ENCODE measurements at places on chromosomes 4 and X.

DNA sequence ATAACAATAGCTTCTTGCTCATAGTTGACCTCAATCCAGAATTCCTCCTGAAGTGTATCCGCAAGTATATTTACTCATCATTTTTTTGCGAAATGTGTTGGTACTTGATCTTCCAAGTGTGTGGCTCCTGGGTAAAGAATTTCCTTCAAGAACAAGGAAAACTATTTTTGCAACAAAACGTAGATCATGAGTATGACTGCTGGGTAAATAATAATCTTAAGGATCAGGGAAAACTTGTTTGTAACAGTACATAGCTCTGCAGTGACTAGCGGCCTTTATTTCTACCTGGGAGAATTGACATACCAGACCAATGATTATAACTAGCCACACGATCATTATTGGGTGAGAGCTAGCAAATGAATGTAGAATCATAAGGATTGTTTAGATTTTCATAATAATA, 1311.7 kb downstream of the ARAP2 start:
- DNase-seq, result no peak

- DNase-seq, result no peak
These were observed 4.1 kb upstream of the CSF2RA start for GRCh38 chrX:1264556-1264955.

DNA sequence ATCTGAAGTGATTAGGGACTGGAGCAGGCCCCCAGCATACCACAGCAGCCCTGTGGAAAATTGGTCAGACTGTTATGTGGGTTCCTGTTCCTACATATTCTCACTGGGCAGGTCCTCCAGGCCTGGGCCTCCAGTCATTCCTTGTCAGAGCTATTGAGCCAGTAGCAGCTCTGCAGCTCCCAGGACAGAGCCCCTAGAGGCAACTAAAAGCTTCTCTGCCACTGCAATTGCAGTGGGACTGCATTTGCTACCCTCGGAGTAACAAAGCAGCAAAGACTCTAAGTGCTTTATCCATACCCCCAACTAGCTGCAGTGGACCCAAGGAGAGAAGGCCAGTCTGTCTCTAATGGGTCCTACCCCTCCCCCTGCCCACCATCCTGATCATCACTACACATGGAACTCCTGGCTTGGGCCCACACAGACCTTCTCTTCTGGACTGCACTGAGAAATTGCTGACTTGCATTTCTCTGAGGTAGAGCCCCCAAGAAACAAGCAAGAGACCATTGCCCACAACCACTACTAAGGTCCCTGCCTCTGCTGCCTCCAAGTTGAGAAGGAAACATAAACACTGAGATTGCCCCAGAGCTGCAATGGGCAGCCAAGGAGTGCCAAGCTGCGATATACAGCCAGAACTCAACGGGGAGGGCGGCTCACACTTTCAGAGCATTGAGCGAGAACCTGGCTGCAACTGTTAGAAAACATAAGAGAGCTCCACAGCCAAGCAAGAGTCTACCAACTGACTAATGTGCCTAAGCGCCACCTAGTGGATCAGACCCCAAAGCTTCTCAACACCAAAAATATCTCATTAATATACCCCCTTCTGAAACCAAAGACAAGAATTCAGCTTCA, 738.7 kb upstream of the NDST4 start:
- DNase-seq, result peak; percentile 13

DNA sequence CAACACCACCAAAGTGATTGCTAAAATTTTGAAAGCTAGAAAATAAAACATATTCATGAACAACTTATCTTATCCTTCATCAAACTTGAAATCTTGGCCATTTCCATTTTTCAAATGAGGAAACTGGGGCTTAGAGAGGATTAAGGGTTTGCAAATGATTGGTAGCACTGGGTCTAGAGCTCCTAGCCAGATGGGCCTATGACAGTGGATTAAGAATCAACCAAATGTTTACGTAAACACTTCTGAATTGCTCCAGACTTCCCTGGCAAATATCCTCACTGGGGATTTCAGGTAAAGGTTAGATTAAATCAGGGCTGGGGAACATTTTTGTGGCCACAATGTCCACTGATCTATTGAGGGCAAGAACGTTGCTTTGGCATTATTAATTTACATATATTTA, 241.2 kb downstream of the ANK2 start:
- no peak for DNase-seq

- peak; percentile 25 for DNase-seq
These were observed 58.1 kb upstream of the BCOR start for GRCh38 chrX:40155589-40156469.

- no peak for DNase-seq
These were observed 289.7 kb downstream of the TRIML1 start for GRCh38 chr4:188428935-188429334.

GRCh38 chr4:172881645-172882044, 287.0 kb upstream of the GALNT7 start:
- DNase-seq, result no peak

DNA sequence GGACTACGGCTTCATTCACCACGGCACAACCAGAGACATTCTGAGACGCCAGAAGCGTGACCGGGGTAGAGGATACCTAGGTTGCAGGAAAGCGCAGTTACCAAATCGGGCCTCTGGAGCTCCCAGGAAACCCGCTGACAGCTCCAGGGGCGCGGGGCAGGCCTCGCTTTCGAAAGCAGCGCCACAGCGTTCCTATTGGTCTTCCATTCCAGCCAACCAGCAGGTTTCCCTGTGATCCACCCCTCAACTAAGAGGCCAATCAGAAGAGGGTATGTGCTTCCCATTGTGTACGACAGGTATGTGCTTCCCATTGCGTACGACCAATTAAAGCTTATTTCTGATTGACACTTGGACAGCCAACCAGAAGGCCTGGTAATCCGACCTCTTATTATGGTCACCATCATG, 14.9 kb downstream of the SNX12 start:
- DNase-seq, result no peak

- DNase-seq, result no peak
These were observed 20.4 kb upstream of the TLR2 start for GRCh38 chr4:153663667-153664066.

DNA sequence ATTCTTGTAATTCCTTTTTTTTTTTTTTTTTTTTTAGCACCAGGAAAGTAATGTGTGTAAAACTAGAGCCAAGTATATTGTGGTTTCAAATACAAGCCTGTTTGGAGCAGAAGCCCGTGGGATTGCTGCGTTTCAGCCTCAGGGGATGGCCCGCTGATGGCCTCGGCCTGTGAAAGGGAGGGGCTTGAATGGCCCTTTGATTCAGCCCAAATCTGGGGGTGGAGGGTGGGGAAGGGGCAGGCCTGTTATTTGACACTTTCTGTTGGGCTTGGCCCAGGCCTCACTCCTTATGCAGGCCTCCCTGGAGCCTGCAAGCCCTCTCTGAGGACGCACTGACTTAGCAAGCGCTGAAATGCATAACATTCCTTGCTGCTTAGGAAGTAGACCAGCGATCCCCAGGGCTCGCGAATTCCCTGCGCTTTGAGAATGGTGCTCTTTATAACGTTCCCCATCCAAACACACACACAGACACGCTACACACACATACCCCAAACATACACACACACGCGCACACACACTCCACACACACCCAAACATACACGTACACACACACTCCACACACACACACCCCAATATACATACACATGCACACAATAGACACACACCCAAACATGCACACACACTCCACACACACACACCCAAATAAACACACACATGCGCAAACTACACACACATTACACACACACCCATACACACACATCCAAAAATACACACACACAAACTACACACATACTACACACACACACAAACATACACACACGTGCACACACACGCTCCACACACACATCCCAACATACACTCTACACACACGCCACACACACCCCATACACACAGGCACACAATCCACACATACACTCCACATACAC, 29.6 kb downstream of the TLR10 start:
- no peak for DNase-seq

DNA sequence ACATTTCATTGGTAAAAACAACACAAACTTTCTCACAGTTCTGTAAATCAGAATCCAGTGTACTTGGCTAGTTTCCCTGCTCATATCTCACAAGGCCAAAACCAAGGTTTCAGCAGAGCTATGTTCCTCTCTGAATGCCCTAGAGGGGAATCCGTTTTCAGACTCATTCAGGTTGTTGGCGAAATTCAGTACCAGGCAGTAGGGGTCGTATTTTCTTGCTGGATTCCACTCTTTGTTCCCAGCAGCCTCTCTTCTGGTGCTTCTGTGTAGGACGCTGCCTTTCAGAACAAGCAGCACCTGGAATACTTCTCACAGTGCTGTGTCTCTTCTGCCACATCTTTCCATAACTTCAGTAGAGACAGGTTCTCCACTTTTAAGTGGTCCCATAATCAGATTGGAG, 351.9 kb downstream of the PCDH18 start:
- no peak for DNase-seq

DNA sequence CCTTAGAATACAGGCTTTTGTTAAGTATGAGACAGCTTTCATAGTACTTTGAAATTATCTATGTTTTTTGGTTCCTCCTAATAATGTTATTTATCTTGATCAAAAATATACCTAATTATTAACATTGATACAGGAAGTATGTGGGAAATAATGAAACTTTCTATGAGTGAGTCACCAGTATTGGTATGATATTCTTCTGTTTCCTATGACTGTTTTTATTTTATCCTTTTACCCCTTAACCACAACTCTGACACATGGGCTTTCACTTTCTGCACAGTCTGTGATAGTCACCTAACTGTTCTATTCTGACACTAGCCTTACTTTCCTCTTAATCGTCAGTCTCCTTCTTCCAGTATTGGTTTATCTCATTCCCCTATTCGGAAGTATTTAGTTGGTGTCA, 4.7 kb downstream of the THAP9 start:
- no peak for DNase-seq

GRCh38 chrX:40867352-40867751, 132.0 kb upstream of the MED14 start:
- no peak for DNase-seq

- DNase-seq, result peak; percentile 52
These were observed 1.0 kb upstream of the ACSL1 start for GRCh38 chr4:184826691-184827270.

- DNase-seq, result no peak
These were observed 210.7 kb upstream of the MAD2L1 start for GRCh38 chr4:120277391-120277790.

GRCh38 chr4:129109965-129110824, 14.2 kb downstream of the C4orf33 start:
- no peak for DNase-seq

- DNase-seq, result no peak
These were observed 923.2 kb downstream of the RPA4 start for GRCh38 chrX:97806946-97807345.

DNA sequence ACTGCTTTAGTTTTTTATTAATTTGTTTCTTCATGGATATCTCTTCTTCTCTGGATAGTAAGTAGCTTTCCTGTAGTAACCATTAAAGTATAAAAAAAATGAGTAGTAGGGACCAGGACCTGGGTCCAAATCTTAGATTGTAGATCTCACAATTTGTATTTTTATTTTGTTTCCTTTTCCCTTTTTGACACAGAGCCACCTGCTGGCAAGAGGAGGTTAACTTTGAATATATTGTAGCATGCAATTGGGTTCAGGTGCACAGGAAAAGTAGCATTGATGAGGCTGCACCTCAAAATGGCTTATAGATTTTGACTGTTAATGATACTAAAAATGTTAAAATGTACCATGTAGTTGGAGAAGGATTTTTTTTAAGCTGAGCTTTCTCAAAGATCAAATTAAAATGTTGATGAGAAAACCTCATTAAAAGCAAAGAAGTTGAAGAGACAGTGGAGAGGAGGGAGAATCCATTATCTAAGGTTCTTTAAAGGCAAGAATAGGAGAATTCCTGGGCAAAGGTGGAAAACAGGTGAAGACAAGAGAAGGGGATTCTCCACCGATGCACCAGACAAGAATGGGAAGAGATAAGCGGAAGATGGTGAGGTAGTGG, 48.3 kb upstream of the HPGDS start:
- DNase-seq, result no peak

GRCh38 chrX:107429090-107429489, 20.4 kb upstream of the FRMPD3 start:
- DNase-seq, result no peak

GRCh38 chr4:17561195-17561909, 15.6 kb upstream of the LAP3 start:
- DNase-seq, result no peak

- no peak for DNase-seq
These were observed 189.5 kb downstream of the APBB2 start for GRCh38 chr4:41024556-41025491.

GRCh38 chr4:112881842-112882241, 167.6 kb upstream of the ANK2 start:
- DNase-seq, result no peak

DNA sequence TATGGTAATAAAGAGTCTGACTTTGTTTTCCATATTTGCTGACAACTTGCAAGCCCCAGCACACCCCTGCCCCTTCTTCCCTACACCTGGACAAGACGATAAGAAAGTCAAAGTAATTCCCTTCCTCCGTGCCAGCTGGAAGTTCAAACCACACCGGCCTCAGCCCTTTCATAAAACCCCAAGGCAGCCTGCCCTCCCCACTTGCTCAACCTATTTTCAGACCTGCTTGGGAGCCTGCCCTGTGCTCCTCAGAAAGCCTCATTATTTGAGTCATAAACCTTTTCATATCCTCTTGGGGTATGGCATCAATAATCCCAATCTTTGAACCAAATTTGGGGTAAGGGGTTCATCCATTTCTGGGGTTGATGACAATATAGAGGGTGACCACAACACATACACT, 29.5 kb downstream of the NIPAL1 start:
- peak; percentile 5 for DNase-seq

- no peak for DNase-seq
These were observed 91.6 kb downstream of the HMX1 start for GRCh38 chr4:8780086-8780485.

- DNase-seq, result no peak
These were observed 7.1 kb upstream of the NEIL3 start for GRCh38 chr4:177302371-177303100.

DNA sequence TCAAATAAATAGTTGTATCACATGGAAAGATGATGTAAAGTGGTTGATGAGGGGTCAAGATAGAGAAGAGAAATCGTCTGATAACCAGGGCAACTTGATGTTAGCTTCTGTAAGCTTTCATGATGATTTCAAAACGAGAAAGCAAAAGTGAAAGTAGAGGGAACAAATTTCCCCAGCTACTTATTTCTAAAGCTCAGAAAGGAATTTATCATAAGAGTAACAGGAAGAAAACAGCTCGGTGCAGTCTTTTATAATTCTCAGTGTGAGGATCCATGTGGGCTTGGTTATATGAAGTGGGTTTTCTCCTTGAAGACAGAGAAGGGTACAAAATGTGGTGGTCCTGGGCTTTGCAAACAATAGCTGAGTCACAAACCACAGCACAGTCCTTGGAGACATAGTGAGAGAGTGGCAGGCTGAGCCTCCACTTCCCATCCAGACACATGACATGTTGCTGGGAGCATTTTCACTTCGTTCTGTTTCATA, 32.1 kb upstream of the GLRA2 start:
- DNase-seq, result no peak

GRCh38 chrX:55867181-55867651, 149.7 kb downstream of the RRAGB start:
- no peak for DNase-seq

- no peak for DNase-seq
These were observed 1061.3 kb downstream of the STPG2 start for GRCh38 chr4:97081951-97082350.

GRCh38 chr4:164949448-164950143, 27.9 kb downstream of the TRIM61 start:
- no peak for DNase-seq

All from HL-60 (cell line).